Bronchial smooth muscle cell (primary cell): ENCODE measurements at places on chromosomes 7 and 10. TPM values are rescaled to one million over a fixed set of nuclear protein-coding genes. Genes with fewer than 3 reads are reported as not detected.

STRIP2 gene
- 0.77 and 7.3 TPM in 2 replicates for total RNA-seq

PAPOLB gene
- total RNA-seq, result under 0.01 TPM in 2 replicates

IFRD1 gene
- total RNA-seq, result 41.4 and 46.7 TPM in 2 replicates

NUPR2 gene
- total RNA-seq, result not detected in 2 replicates

OR2A12 gene
- total RNA-seq, result not detected in 2 replicates

TDRD1 gene
- 0.16 TPM in 1 of 2 replicates, not detected in the other for total RNA-seq

MYL10 gene
- total RNA-seq, result not detected in 2 replicates

SCIN gene
- total RNA-seq, result 0.16 TPM in 1 of 2 replicates, not detected in the other

NKX1-2 gene
- not detected in 2 replicates for total RNA-seq

ADAM22 gene
- 0.47 and 1.4 TPM in 2 replicates for total RNA-seq

PIK3CG gene
- total RNA-seq, result not detected in 2 replicates

SRGN gene
- total RNA-seq, result 47.3 and 81.2 TPM in 2 replicates

VSTM4 gene
- total RNA-seq, result 5.5 and 6.4 TPM in 2 replicates

GNAT3 gene
- total RNA-seq, result not detected in 2 replicates

SPDYE1 gene
- total RNA-seq, result under 0.01 TPM in 1 of 2 replicates, not detected in the other

IFIT2 gene
- total RNA-seq, result 8.0 and 9.1 TPM in 2 replicates

FAM241B gene
- 0.09 and 0.16 TPM in 2 replicates for total RNA-seq

OR13A1 gene
- under 0.01 TPM in 1 of 2 replicates, not detected in the other for total RNA-seq
